ENCODE measurements at places on chromosomes 5 and 9.

DNA sequence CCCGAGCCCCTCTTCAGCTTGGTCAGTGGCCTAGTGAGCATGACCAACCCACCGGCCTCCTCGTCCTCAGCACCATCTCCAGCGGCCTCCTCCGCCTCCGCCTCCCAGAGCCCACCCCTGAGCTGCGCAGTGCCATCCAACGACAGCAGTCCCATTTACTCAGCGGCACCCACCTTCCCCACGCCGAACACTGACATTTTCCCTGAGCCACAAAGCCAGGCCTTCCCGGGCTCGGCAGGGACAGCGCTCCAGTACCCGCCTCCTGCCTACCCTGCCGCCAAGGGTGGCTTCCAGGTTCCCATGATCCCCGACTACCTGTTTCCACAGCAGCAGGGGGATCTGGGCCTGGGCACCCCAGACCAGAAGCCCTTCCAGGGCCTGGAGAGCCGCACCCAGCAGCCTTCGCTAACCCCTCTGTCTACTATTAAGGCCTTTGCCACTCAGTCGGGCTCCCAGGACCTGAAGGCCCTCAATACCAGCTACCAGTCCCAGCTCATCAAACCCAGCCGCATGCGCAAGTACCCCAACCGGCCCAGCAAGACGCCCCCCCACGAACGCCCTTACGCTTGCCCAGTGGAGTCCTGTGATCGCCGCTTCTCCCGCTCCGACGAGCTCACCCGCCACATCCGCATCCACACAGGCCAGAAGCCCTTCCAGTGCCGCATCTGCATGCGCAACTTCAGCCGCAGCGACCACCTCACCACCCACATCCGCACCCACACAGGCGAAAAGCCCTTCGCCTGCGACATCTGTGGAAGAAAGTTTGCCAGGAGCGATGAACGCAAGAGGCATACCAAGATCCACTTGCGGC, 1.8 kb downstream of the EGR1 start:
- DNase-seq, result no peak

DNA sequence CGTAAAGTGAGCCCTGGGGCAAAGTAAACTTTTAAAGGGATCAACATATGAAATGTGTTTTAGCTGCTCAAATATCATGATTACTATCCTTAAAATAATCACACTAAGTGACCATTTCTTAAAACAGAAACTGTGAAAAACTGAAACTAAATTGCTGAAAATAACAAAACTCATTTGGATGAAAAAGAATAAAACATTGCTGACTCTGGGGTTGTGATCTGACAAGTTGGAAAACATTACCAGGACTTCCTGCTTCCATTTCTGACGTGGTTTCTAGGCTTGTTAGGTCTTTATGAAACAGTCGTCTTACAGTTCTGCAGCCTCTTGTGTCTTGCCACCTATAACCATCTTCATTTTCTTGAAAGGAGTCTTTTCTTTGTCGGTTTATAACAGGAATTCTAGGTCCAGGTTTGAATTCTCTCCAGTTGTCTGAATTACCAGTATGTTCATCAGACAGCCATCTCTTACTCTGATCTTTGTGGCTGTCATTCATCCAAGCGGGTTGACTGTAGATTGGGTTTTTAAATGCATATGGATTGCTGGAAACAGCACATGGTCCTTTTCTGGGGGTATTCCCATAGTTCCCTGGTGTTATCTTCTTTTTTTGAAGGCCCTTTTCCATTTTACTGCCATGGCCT, 1.7 kb downstream of the TUT7 start:
- no peak for DNase-seq

- no peak for DNase-seq
These were observed 94.0 kb downstream of the RAPGEF6 start for GRCh38 chr5:131541071-131541470.

GRCh38 chr5:137622850-137623249, 113.0 kb downstream of the KLHL3 start:
- no peak for DNase-seq

DNA sequence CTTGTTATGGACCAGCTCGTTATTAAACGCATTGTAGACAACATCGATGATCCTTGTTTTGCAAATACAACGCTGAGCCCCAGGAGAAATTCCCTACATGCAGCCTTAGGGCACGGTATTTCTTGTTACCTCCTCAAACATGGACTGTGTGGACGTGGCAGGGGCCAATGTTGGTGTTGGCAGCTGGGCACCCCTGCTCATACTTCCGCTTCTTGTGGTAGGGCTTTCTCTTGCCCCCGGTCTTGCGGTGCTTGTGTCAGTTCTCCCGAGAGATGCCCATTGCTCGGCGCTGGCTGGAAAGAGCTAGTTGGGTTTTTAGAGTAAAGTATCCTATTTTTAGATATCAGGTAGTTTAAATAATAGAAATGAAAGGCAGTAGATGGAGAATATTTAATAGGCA, 45.5 kb downstream of the UBAP1 start:
- DNase-seq, result no peak

Measured in stimulated activated CD4-positive, alpha-beta T cell treated with anti-CD3 and anti-CD28 coated beads, TNF-alpha, amount 100 ng/mL, for 4 hours (primary cell).